ENCODE measurements at places on chromosomes 3 and 15.

DNA sequence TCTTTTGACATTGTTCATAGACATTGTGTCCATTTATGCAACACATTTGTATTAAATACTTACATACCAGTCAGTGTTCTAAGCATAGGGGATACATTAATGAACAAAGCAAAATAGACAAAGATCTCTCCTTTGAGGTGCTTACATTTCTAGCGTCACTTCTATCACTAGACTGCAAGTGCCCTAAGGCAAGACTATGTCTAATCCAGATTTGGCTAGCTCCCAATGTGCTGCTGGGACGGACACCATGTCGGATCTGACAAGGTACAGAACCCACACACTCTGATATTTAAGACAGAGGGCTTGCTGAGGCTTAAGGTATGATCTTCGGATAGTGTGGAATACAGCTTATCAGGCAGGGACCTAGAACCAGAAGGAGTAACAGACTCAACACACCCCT lies 41.4 kb downstream of the MYLK start:
- no peak for DNase-seq

DNA sequence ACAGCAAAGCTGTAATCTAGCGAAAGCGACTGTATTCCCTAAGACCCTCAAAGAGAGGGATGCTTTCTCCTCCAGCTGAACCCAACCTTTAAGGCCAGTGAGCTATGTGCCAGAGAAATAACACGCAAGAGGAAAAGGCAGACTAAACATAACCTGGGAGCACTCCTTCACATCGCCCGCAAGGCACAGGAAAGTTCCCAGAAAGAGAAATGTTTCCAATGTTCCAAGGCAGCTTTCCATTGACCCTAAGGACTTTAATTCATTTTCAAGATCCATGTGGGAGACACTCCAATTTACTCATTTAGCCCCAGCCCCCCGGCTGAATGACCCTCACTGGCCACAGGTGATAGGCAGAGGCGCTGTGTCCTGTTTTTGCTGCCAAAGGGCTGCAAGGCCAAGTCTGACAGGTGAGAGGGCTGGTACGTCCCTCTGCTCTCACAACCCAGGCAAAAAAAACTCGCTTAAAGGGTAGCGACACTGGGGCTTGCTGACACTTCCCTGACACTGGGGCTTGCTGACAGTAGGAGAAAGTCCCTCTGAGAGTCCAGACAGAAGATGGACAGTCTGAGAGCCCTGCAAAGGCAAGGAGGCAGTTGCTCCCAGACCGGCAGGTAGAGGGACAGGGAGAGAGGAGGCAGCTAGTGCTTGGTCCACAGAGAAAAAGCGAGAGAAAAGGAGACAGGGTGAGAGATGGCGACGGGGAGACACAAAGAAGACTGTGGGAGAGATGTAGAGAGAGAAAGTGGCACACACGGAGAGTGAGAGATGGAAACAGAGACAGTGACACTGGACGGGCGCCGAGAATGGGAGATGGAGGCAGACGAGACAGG lies 702 bp downstream of the ARHGEF3 start:
- DNase-seq = peak; percentile 25

GRCh38 chr3:195181741-195182469 lies 89.1 kb downstream of the XXYLT1 start:
- DNase-seq = no peak

- DNase-seq = no peak
These were observed 146.1 kb downstream of the TPRG1 start for GRCh38 chr3:189317911-189318310.

DNA sequence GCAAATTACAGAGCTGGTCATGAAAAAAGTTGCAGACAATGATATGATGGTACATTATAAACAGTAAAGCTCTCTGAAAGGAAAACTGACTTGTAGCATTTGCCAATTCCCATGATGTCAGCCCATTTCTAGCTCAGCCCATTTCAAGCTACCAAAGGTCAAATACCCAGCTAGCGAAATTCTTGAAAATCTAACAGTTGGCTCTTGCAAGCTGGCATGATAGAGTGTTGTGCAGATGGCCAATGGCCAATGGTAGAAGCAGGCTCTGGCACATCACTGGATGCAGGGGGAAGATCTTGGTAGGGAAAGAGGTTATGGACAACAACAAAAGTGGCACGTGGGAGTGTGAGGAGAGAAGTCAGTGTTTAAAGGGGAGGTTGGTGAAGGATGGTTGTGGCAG lies 36.7 kb downstream of the RASGRF1 start:
- DNase-seq = no peak

- DNase-seq = no peak
These were observed 38.7 kb downstream of the FEM1B start for GRCh38 chr15:68316061-68316804.

DNA sequence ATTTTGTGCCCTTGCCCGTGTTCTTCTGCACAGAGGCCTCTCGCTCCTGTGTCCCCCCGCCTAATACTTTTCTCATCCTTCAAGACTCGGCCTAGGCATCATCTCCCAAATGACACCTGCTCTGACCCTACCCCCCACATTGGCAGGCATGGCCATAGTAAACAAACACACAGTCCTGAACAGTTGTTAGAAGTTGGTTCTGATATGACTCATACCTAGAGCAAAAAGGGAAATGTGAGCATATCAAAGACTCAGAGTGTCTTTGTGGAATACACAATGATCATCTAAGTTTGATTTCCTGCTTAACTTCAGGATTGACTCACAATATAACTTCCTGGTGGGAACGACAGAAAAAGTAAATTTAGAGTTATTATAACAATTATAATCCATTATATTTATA lies 120.5 kb downstream of the POLR2M start:
- DNase-seq = no peak

DNA sequence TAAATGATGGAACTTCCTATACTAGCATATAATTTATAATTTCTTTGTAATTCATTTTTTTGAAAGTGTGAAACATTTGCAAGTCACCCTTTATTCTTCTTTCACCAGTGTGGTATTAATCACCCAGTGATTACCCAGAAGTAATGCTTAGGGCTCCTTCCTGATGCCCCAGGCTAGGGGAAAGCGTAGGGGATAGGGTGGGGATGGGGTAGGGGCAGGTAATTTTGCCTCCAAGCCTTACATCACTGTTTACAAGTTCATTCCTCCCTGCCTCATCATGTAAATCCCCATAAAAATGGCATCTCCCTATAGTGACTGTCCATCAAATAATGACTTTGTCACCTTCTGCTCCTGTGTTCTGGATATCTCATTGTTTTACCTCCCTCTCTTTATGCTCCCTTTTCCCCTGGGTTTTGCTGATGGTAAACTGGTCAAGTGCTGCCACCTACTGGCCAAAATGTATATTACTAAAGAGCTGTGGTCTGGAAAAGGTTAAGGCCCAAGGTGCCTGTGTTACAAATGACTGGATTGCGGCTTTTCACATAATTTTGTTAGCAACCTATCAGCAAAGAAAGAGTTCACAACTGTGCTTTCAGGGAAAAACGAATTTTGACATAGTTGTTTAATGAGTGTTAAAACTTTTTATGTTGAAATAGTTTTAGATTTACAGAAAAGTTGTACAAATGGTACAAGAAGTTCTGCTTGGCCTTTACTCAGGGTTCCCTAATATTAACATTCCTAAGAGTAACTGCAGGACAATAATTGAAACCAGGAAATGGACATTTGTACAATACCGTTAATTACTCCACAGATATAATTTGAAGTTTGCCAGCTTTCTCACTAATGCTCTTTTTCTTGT lies 54.7 kb downstream of the ONECUT1 start:
- peak; percentile 68 for DNase-seq

- DNase-seq = no peak
These were observed 36.1 kb upstream of the SPESP1 start for GRCh38 chr15:68894208-68894607.

- no peak for DNase-seq
These were observed 126.6 kb downstream of the ZNF609 start for GRCh38 chr15:64586984-64587383.

GRCh38 chr3:167876620-167877281 lies 141.2 kb downstream of the SERPINI1 start:
- no peak for DNase-seq

GRCh38 chr3:56862352-56863062 lies 60.8 kb upstream of the ARHGEF3 start:
- peak; percentile 36 for DNase-seq

- DNase-seq = no peak
These were observed 64.9 kb downstream of the LRRC3B start for GRCh38 chr3:26687466-26687865.

All from GM20000 (cell line).